ENCODE measurements at places on chromosomes 1 and 21.

GRCh38 chr1:52504720-52505119 is 48.2 kb downstream of the TUT4 start:
- DNase-seq = no peak

- no peak for DNase-seq
These were observed 21.7 kb downstream of the SESN2 start for GRCh38 chr1:28280977-28281381.

DNA sequence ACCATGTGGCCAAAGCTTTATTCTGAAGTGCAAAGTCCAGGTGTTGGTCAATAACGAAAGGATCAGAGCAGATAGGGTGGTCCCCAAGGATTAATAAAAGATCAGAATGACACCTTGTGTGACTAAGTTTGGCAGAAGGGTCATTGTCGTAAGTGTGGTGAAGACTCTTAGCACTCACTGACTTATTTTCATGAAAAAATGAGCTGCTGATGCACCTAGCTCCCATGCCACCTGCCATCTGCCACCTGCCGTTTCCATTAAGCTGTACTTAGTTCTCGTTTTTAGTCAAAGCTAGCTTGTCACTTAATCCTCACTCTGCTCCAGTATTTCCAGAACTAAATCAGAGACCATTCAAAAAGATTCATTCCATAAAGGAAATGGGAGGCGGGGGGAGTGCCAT is 112.6 kb downstream of the SEC16B start:
- peak; percentile 62 for DNase-seq

DNA sequence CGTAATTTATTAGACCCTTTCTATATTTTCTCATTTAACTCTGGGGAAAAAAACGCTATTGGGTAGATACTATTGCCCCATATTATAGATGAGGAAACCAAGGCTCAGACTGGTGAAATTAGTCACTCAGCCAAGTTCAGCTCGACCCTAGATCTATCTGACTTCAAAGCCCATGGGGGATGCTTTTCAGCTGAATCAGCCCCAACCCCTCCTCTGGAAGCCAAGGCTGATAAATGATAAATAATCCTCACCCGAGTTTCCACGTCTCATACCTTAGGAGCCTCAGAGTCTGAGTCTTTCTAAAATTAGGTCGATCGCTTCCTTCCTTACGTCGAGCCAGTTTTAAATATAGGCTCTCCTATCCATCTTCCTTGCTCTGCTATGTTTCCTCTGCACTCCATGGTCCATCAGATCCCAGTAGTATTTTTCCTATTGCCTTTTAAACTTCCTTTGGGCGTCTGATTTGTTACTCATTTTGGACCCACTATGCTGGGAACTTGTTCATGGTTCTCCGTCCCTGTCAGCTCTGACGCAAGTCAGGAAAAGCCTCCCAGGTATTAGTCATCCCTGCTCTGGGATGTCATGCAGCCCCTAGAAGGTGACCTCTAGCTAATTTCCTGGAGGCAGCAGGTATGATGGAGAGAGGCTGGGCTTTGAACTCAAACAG is 122.8 kb downstream of the PLPP3 start:
- no peak for DNase-seq

DNA sequence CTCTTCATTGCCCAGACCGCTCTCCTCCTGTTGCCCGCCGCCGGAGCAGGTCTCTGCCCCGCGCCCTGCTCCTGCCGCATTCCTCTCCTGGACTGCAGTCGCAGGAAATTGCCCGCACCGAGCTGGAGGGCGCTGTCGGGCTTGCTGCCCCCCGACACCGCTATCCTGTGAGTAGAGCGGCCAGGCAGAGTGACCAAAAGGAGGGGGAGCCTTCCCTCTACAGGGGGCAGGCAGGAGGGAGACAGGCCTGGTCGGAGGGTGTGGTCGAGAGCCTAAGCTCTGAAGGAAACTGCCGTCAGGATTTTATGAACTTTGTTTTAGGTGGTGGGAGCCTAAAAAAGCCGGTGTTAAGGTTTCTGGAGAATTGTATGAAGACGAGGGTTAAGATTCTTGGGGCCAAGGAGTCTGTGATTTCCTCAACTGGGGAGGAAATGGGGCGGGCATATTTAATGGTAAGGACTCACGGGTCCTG is 517 bp downstream of the LRIG2 start:
- DNase-seq = no peak

GRCh38 chr1:214550013-214550856 is 1.2 kb downstream of the PTPN14 start:
- DNase-seq = no peak

GRCh38 chr1:190144650-190145049 is 333.0 kb downstream of the BRINP3 start:
- no peak for DNase-seq

DNA sequence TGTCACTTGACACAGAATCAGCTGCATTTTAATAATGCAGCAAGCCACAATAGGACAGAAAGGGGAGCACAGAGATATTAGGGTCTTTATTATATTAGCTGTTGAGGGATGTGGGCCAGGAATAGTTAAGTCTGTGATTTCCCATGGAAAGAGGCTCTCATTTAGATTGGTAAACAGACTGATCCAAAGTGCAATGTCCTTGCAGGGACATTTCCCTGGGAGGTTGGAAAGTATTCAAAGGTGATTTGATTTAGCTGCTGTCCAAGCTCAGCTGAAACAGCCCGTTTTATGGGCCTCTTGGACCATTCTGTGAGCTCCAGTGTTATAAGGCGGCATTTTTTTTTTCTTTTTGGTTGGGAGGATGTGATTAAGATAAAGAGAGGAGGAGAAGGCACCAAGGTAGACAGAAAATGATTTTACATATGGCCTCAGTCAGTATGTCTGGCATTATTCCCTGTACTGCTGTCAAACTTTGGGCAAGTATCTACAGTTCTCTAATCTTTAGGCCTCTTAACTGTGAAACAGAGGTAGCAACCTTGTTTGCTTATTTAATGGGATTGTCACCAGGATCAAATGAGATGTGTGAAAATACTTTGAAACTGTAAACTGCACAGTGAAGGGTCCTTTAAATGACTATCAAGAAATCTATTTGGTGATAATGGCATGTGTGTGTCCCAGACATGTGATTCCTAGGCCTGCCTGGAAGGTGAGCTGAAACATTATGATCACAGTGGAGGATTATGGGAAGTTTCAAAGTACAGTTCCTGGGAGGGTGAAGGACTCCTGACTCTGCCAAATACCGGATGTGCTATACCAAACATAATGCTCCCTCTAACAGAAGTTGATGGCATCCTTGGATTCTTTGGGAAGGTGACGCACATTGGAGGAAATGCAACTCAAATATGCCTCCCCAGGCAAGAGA is 62.2 kb downstream of the NOS1AP start:
- DNase-seq = no peak

GRCh38 chr1:116508085-116508983 is 62.5 kb downstream of the CD58 start:
- no peak for DNase-seq

DNA sequence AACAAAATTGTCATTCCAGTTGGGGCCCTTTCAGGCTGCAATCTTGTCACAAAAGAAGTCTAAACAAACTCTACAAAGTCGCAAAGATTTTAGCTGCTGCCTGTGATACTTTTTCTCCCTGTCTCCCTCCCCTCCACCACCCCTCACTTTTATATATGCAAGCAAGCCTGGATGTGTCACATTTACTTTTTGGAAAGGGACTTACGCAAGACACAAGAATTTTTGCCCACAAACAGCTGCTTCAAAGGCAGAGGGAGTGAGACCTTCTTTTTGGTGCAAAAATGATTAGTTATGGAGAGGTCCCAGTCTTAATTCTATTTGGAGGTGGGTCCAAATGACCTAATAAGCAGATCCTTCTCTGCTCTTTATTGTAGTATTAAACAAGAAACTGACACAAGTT is 22.9 kb upstream of the RALGPS2 start:
- DNase-seq = no peak

DNA sequence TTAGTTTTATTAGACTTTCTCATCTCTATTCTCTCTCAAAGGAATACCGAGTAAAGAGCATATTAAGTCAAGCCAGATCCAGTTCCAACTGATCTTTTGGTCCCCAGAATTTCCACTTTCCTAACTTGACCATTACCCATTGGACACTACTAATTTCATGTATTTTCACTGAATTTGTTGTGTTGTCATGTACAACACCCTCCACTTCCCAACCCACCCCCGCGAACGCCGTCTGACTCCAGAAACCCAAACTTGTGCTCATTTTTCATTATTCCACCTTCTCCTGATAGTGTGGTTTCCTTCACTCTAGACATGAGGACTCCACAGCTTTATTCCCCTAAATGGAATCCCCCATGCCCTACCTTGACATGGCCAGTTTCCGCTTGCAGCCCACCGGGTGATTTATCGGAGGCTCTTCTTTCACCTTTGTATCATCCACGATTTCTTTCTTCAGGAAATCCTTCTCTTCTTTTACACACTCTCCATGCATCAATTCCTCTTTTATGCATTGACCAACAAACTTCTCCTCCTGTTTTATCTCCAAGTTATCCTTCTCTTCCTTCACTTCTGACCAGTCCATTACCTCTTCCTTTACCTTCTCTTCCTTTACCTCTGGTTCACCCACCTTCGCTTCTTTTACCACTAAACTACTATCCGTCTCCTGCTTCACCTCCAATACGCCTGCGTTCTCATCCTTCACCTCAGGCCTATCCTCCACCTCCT is 805 bp downstream of the ZNHIT6 start:
- no peak for DNase-seq

GRCh38 chr1:25009671-25010262 is 79.7 kb upstream of the RUNX3 start:
- no peak for DNase-seq

DNA sequence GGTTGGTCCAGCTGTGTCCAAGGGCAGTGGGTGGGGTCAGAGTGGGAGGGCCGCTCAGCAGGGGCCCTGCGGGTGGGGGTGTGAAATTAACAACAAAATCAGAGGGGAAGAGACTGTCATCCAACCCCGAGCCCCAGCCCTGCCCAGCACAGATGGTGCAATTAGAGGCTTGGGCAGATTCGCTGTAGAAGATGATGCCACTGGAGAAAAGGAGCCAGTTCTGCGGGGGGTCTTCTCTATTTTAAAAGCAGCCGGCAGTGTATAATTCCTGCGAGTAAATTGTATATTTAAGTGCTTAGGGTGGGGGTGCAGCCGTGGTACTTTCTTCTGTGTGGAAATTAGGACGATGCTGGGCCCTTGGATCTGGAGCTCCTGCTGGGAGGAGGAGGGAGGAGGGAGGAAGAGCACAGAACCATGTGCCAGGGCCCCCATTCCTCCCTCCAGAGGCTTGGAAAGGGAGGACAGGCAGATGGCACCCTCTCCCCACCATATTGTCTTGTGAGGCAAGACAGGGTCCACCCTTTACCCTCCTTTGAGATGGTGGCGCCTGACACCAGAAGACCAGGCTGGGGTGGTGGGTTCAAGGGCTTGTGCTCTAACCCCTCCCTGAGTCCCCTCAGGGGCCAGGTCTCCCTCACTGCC is 89.2 kb downstream of the ACTL8 start:
- DNase-seq = no peak

DNA sequence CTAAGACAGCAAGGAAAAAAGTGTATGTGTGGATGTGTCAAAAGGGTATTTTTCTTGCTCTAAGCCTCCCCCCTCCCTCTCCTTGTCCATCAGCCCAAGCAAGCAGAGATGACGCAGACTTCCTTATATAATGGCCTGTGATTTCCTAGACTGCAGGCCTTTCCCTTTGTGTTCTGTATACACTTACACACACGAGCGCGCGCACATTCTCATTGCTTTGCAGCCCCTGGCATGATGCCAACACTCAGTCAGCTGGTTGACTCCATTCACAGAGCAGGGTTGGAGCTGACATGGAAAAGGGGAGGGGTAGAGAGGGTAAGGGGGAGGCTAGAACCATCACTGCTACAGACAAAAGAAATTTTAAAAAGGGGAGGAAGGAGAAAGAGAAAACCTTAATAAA is 41.8 kb downstream of the GATAD2B start:
- DNase-seq = no peak

DNA sequence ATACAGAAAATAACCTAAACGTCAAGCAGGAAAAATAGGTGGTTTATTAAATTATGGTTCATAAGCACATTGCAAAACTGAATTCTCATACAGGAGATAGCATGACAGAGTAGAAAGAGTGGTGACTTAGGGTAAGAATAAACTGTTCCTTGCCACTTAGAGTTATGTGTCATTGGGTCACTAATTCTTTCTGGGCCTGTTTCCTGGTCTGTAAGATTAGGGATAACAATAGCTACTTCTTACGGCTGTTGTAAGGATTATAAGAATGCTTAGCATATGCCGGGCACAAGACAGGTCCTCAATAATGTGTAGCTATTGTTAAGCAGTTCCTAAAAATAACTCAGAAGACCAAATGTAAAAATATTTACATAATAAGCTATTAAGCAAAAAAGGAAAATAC is 24.2 kb downstream of the SNRNP40 start:
- no peak for DNase-seq

- DNase-seq = no peak
These were observed 199.3 kb upstream of the GRIK3 start for GRCh38 chr1:37233606-37234005.

DNA sequence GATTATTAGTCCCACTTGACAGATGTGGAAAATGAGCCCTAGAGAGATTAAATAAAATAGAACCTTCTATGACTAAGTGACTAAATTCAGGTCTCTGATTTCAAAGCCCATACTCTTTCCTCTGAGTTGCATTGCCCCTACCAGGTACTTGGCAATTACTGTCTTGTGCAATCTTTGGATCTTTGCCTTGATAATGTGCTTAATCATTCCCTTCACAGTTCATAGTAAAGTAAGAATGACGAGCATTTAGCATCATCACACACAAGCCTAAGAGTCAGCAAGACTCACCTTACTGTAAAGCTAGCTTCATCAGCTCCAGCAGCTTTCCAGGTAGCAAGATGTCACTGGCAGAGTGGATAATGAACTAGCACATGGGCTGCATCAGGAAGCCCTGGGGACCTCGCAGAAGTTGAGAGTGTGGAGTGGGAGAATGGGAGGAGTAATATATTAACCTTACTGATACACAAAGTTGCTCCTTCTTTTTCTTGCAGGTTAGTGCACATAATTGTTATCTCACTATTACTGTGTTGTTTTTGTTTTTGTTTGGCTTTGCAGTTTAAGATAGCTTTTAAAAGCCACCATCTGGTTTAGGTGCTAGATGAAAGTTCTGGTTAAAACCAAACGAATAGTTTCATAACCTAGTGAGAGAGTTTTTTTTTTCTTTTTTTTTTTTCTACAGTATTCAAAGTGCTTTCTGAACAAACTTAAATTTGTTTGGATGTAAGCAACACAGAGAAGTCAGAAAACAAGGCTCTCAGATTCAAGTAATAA is 71.8 kb downstream of the PBX1 start:
- DNase-seq = no peak

- DNase-seq = peak; percentile 25
These were observed 40.0 kb upstream of the PRMT6 start for GRCh38 chr1:107016376-107016978.

DNA sequence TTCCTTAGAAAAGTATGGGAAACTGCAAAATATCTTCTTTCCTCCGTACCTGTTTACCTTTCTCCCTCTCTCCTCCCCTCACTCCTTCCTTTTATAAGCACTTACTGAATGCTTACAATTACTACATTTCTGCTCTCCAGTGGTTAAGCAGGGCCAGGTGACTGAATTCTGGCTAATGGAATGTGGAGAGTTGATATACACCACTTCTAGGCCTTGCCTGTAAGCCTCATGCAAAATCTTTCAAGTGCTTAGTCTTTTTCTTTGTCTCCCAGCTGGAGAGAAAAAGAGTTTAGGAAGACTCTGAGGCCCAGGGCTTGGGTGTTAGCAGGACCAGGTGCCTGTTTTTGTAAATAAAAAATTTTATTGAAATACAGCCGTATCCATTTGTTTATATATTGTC is 77.7 kb upstream of the CACNA1E start:
- no peak for DNase-seq

GRCh38 chr1:76826072-76826845 is 41.0 kb upstream of the ST6GALNAC5 start:
- DNase-seq = no peak
